GM04503 (cell line): ENCODE measurements at places on chromosomes 2 and 18.
A peak's percentile ranks its signal among the peaks of the same experiment; 100 is the strongest.

GRCh38 chr2:157194097-157194688 lies 63.3 kb upstream of the GALNT5 start:
- no peak for DNase-seq

DNA sequence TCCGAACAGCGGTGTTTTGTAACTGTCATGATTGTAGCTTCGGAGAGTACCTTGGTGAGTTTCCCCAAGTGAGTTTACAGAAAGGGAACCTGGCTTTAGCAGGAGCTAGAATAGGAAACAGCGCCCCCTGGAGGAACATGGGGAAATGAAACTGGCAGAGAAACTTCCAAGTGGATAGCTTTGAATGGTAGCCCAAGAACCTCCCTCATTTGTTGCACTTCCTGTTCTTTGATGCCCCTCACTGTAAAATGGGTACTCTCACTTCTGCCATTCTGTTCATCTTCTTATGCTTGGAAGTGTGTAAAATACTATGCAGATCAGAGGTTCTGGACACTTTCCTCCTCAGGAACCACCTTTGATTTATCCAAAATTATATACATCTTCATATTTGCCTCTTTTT lies 36.2 kb downstream of the CHST10 start:
- DNase-seq, result peak; percentile 12

- no peak for DNase-seq
Observed at GRCh38 chr2:63018439-63018838, 32.2 kb upstream of the OTX1 start.

DNA sequence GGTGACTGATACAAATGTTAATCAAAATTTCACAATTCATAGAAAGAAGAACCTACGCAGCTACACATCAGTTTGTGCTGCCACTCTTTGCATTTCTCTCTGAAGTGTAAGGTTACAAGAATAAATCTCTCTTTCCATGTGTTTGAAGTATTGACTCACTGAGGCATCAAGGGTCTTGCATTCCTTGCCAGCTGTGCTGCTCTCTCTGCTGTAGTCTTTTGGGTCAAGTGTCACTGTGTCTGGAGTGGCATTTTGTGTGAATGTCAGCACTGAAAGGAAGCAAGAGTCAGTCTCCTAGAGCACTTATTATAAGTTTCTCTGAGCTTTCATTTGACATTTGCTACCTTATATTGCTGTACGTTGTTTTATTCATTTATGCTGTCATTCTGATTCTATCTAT lies 1696.1 kb upstream of the LRRTM1 start:
- no peak for DNase-seq

DNA sequence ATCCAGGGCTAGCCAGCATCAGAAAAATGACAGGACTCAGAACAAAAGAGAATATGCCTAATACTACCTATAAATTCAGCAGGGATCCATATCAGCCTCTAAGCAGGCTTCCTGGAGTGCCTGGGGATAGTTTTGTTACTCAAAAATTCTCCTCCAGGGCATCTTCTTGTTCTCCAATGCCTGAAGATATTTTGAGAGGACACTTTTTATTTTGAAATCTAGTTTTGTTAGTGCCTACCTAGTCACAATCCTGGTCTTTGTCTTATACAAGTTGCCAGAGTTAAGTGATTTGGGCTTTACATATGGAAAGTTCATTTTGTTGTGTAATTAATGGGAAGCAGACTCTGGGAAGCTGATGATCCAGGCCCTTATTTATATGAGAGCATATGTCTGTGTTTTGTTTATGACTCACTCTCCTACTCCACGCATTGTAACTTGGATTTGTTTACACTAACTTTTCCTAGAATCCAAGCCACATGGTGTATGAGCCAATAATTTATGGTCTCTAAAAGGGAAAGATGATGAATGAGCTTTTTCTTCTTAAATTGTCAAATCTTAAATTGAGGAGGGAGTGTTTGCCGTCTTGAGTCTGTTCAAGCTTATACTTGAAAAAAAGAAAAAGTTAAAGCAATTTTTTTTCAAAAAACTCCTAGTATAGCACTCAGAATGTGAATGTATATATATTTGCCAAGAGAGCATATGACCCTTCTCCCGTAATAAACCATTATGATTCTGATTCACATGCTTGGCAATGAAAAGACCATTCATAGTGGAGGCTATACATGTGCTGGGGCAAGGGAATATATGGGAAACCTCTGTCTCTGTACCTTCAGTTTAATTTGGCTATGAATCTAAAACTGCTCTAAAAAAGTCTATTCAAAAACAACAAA lies 370.3 kb downstream of the SETBP1 start:
- DNase-seq, result peak; percentile 48

DNA sequence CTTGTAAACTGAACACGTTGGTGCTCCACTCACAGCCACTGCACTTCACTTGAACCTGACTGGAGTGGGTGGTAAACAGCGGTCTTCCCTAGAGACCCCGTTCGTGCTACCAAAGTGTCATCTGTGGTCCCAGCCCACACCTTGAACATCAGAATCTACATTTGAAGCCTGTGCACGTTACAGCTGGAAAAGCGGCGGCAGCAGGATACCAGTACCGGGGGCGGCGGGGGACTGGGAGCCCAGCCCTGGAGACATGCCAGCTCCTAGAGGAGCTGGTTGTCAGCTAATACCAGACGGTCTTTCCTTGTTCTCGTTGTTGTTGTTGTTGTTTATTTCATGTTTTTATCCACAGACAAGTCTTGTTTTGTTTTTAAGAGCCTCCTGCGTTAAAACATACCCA lies 156.7 kb downstream of the WDSUB1 start:
- no peak for DNase-seq

DNA sequence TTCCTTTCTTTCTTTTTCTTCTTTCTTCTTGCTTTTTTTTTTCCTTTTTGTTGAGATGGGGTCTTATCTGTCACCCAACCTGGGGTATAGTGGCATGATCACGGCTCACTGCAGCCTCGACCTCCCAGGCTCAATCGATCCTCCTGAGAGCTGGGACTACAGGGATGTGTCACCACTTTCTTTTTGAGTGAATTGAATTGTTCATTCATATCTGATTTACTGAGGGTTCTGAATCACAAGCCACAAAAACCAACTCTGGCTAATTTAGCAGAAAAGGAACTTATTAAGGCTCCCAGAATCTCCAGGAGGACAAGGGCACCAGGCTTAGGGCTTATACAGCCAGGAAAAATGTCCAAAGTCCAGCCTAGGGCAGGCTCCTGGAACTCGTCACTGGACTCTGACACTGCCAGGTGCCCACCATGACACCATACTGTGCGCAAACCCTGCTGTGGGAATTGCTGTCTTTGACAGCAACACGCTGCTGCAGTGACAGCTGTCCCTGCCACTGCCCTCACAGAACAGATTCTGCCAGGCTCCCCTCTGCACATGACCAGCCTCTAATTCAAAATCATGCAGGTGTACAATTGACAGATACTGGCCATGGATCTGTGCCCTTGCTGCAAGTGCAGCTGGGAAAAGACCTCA lies 42.9 kb upstream of the EML6 start:
- DNase-seq, result no peak

DNA sequence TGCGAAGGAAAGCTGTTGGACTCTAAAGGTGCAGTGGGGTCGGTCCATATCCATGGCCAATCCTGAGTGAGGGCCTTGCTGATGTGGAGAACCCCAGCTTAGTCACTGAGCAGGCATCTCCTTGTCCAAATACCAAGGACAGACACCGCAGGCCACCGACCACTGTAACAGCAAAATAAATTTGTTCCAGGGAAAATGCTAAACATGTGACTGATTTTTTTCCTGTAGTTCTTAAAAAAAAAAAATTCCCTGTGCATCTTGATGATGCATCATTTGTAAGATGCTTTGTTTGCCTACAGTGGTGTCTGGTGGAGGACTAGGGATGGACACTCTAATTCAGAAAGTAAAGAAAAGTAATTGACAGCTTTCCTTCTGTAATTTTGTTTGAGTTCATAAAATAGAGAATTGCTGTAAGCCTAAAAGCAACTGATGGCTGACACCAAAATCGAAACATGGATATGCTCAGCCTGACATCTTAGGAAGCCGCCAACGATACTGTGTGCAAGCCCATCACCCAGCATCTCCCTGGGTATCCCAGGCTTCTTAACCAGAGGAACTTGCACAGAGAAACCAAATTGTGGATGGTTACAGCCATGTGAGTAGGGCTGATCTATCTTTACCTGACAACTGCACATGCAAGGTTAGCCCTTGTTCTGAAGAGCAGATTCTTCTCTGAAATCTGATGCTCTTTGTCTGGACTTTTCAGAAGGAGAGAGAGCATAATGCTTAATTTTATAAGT lies 188.6 kb downstream of the ARL4C start:
- DNase-seq, result no peak

- no peak for DNase-seq
Observed at GRCh38 chr18:62651276-62652056, 63.9 kb upstream of the PHLPP1 start.

DNA sequence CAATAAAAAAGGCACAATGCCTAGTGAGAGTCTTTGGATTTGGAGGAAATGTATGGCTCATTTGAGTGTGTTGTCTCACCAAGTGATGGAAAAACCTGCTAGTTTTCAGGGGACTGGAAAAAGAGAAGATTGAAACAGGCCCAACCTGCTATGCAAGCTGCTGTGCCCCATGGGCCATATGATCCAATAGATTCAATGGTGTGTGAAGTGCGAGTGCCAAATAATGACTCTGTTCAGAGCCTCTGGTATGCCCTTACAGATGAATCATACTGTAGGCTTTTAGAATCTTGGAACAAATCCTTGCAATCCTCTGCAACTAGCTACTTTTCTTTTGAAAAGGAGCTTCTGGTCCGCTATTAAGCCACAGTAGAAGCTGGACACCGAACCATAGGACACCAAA lies 529.8 kb upstream of the CNTNAP5 start:
- DNase-seq, result no peak

GRCh38 chr2:123738643-123739042 lies 286.4 kb upstream of the CNTNAP5 start:
- no peak for DNase-seq

DNA sequence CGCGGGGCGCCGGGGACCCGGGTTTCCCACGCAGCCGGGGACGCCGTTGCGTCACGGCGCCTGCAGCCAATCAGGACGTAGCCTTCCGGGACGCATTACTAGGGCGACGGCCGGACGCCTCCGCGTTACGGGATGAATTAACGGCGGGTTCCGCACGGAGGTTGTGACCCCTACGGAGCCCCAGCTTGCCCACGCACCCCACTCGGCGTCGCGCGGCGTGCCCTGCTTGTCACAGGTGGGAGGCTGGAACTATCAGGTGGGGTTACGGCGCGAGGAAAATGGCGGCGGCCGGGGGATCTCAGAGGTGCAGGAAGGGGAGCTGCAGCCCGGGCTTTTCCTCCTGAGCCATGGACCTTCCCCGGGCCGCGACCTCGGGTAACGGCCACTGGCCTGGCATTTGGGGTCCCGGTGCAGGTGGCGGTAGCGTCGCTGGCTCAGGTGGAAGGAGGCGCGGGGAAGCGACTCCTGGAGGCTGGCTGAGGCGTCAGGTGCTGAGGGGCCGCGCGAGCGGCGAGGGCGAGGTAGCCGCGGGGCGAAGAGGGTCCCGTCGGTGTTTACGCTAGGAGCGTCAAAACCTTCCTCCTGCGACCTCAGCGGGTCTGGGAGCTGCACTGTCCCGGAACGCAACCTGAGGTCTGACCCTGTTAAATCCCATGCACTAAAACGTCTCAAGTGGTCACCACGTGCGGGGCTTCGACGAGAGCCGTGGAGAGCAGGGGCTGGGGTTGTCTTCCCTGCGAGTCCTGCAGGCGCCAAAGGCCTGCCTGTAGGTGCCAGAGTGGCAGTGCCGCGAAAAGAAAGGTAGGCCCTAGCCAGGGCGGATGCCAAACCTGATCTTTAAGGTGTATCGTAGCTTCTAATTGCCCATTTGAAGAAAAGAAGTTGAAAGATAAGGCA lies at the start of gene LCLAT1:
TSS of gene LCLAT1 (plus strand) at position 98 of the 897 bp plus-strand sequence. CDS start 78,345 bp downstream, outside the sequence.
- DNase-seq, result peak; percentile 37

DNA sequence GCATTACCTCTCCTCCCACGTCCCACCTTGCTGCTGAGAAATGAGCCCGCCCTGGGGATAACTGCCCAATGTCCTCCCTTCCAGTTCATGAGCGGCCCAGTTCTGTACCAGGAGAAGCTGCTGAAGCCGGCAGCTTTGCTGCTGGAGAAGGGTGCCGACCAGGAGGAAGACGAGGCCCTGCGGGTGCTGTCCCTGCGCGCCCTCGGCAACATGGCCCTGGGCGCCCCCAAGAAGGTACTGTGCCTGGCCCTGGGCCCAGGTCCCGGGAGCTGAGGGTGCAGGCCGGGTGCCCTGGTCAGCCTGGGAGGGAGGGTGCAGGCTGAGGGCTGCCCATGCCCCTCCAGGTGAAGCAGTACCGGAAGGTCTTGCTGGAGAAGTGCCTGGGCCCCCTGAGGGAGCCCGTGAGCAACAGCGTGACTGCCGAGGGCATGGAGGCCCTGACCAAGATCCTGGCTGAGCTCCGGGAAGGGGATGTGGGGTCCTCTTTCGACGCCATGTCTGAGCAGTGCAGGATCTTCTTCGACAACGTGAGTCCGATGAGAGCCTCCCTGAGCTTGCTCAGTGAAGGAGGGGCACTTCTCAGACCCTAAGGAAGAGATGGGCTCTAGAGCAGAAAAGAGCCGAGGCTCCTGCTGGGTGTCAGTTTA lies 25.7 kb downstream of the HJURP start:
- DNase-seq, result no peak

GRCh38 chr2:71787476-71788185 lies 334.3 kb downstream of the DYSF start:
- DNase-seq, result no peak

DNA sequence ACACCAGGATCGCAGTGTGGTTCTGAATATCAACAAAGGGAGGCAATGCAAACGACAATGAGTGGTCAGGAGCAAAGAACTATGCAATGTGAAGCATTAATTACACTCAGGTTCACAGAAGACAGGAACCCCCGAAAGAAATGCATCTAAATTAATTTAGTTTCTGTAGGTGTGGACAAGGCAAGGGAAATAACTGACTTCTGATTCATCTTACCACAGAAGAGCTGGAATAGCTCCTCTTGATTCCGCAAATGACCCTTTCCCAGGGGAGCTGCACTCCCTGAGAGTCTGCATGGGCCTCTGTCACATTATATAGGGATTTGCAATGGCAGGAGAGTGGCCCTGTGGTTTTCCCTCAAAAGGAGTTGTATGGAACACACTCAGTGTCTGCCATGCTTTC lies 263.9 kb upstream of the APCDD1 start:
- DNase-seq, result peak; percentile 50

- no peak for DNase-seq
Observed at GRCh38 chr2:195732574-195732973, 75.5 kb downstream of the SLC39A10 start.

- no peak for DNase-seq
Observed at GRCh38 chr2:196487417-196487816, 152.1 kb upstream of the CCDC150 start.

DNA sequence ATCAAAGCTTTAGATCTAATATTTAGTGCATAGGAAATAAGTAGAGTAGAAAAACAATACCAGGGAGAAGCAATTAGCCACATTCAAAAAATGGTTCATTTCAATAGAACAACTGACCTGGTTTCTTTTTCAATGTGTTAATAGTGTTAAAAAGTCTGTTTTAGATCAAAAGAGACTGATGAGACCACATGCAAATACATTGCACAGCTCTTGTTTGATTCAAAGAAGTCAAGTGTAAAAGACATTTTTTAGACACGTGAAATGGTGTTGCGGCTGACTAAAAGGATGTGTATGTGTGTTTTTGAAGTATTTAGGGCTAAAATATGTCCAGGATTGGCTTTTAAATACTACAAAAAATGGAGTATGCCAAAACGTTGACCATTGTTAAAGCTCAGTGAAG lies 1.2 kb upstream of the AOX1 start:
- no peak for DNase-seq
